ENCODE measurements at places on chromosomes 1 and 21. TPM values are rescaled to one million over a fixed set of nuclear protein-coding genes. Genes with fewer than 3 reads are reported as not detected.

DNA sequence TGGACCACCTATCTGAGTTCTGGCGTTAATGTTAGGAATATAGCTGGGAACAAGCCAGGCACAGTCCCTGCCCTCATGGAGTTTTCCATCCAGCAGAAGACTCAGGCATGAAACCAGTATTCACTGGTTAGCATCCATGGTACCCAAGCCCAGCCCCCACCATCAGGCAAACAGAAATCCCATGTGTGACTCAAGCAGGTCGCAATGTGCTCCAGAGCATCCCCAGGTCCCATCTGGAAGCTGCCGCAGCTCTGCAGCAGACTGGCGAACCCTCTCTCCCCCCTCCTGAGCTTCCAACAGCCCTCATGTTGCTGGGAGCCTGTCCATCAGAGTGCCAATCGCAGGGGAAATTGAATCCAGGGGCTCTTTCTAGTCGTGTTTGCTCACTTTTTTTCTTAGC, 174.2 kb downstream of the RRAGC start:
- no peak for DNase-seq

Gene GJB4
- not detected for polyA plus RNA-seq

- no peak for DNase-seq
Measured at GRCh38 chr1:227325156-227325555, 6.9 kb upstream of the CDC42BPA start.

- DNase-seq = no peak
Measured at GRCh38 chr1:20493309-20493708, 7.3 kb upstream of the CAMK2N1 start.
